Muscle of arm (tissue), 14 donors: ENCODE measurements at places on chromosomes 3 and 15. TPM values are rescaled to one million over a fixed set of nuclear protein-coding genes. Genes with fewer than 3 reads are reported as not detected.

- DNase-seq, result no peak
Observed at GRCh38 chr15:95446854-95447253, 883.6 kb upstream of the NR2F2 start.

DNA sequence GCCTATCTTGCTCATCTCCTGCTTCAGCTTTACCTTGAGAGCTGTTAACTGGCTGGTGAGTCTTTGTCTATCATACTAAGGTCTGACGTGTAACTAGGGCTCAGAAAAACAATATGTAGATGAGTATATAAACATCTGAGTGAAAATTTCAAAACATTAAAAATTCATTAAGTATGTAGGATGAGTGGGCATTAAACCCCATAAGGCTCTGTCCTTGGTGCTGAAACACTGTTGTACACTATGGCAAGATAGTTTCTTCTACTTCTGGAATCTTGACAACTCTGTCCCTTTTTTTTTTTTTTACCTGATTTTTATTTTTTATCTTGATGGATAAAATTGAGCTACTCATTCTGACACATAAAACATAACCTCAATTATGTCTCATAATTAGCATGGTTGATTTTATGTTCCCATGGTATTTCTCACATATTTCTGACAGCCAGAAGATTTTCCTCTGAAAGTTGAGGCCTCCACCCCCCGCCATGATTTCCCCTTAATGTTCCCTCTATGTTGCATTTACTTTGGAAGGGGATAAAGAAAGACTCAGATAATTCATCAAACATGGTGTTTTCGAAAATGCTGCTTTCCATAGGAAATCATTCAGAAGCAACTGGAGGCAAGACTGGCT is 54.3 kb downstream of the DGKG start:
- DNase-seq, result peak; percentile 45

- peak; percentile 61 for DNase-seq
Observed at GRCh38 chr3:71582036-71582611, 1.4 kb downstream of the FOXP1 start.

GRCh38 chr3:54356261-54357045 is 234.1 kb downstream of the CACNA2D3 start:
- no peak for DNase-seq

DNA sequence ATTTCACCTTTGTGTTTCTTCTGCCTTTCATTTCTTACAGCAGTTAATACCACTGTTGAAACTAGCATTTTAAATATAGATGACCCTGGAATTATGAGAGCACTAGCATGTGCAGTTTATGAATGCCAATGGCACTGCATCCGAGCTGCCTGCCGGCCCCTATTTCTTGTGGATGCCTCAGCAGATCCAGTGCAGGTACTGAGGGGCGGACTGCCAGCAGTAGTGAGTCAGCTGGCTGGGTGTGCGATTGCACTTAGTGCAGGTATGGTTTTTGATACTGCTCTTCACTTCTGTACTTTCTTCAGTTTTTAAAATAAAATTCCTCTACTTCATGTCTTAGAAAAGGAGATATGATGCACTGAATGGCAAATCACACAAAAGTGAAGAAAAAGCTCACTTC is 453.0 kb downstream of the DIPK2A start:
- DNase-seq, result no peak

DNA sequence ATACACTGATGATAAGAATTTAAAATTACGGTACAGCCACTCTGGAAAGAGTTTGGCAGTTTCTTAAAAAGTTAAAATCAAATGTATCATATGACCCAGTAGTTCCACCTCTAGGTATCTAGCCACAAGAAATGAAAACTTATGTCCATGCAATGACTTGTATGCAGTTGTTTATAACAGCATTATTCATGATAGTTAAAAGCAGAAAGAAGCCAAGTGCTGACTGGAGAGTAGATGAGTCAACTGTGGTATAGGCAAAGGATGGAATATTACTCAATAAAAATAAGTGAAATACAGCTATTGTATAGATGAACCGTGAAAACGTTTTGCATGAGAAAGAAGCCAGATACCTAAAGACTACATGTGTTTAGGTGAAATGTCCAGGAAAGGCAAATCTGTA is 14.8 kb downstream of the GPR87 start:
- no peak for DNase-seq

GRCh38 chr15:72857331-72858063 is 73.9 kb upstream of the ADPGK start:
- DNase-seq, result no peak

- no peak for DNase-seq
Observed at GRCh38 chr15:59251001-59251845, 44.6 kb downstream of the LDHAL6B start.

- DNase-seq, result no peak
Observed at GRCh38 chr3:127451321-127451720, 139.2 kb downstream of the TPRA1 start.

DNA sequence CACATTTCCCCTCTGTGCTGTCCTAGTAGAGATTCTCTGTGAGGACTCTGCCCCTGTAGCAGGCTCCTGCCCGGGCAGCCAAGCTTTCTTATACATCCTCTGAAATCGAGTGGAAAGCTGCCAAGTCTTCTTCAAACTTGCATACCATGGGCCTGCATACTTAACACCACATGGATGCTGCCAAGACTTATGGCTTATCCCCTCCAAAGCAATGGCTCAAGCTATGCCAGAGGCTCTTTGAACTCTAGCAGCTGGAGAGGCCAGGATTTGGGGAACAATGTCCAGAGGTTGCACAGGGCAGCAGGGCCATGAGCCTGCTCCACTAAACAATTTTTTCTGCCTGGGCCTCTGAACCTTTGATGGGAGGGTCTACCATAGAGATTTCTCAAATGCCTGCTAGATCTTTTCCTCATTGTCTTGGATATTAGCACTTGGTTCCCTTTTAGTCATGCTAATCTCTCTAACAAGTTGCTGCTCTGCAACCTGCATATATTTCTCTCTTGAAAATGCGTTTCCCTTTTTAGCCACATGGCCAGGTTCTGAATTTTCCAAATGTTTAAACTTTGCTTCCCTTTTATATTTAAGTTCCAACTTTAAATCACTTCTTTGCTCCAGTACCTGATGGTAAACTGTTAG is 6.1 kb upstream of the PLSCR4 start:
- no peak for DNase-seq

DNA sequence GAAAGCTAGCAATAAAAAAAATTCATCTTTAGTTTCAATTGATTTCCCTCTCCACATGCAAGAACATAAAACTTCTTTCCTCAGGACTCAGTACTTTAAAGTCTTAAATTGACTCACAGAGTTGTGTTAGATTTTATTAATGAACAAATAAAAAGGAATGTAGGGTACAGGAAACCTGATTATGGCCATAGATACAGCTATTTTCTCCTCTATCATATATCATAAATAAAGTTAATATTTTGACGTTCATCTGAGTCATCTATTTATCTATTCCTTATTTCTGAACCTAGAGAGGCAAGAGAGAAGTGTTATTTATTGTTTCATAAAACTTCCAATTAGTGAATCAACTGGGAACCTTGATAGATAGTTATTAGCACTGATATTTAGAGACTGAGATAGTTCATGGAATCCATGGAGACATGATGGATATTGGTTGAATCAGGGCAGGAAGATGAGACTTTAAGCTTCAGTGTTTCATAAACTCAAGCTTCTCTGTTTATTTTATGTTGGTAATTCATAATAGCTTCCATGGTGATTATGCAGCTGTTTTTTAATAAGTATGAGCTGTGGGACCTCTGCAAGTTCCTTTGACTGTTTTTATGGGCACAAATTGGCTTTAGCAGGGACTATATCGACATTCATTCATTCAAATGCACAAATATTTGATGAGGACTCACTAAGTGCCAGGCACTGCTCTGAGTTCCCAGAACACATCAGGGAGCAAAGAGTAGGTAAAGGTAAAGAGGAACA is 143.5 kb upstream of the TGFBR2 start:
- DNase-seq, result no peak

The UCN2 gene
- 0.90 TPM for polyA plus RNA-seq

The CHL1 gene
- polyA plus RNA-seq, result 4.1 TPM

DNA sequence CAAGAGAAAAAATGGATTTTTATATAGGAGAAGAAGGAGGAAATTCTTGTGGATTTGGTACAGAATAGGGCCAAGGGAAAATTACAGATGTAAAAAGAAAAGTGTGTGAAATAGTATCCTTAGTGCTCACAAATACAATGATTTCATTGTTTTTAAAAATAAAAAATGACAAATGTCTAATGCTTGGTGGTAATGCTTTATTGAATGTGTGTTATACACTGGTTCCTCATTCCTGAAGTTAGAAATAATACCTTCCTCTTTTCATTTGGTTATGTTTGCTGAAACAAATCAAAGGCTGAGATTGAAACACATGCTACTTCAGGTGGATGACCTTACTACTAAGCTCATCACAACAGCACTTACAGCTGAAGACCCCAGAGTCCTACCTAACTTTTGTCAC is 37.7 kb upstream of the CCR2 start:
- no peak for DNase-seq

DNA sequence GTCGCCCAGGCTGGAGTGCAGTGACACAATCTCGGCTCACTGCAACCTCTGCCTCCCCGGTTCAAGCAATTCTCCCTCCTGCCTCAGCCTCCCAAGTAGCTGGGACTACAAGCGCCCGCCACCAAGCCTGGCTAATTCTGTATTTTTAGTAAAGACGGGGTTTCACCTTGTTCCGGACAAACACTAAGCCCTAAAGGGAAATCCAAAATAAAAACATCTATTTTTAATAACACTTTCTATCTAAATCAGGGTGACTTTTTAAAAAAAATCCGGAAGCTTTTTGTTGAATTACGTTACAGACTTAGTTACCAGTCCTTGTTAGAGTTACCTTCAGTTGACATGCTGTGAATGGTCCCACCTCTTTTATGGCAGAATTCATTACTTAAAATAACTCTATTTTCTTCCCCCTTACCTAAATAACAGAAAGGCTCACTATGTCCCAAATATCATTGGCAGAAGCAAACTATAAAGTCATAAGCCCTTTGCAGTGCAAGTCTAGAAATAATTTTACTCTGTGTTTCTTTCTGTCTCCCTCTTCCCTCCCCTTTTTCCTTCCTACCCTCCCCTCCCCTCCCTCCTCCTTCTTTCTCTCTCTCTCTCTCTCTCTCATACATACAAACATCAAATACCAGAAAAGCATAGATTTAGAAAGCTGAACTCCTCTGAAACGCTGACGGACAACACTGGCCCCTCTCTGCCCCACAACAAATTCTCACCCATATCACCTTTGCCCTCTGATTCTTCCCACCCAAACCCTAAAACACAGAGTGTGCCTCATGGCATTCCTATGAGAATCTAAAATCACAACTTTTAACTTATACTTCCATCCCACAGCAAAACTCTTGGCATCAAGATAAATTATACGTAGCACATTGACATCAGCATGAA is 18.3 kb downstream of the THBS1 start:
- no peak for DNase-seq
